ENCODE measurements at places on chromosomes 1 and 21. TPM values are rescaled to one million over a fixed set of nuclear protein-coding genes. Genes with fewer than 3 reads are reported as not detected.

Gene MPL
- 16.6 TPM for total RNA-seq

Gene CHI3L2
- total RNA-seq = 8.1 TPM

Gene OR14K1
- not detected for total RNA-seq

Gene AMY1C
- not detected for total RNA-seq

Gene FNDC10
- total RNA-seq = 3.3 TPM

Gene MCOLN2
- total RNA-seq = 26.7 TPM

Gene LRRC38
- total RNA-seq = not detected

Gene NCSTN
- total RNA-seq = 63.3 TPM

Gene LYPLA2
- total RNA-seq = 52.1 TPM

Gene CCDC17
- total RNA-seq = 5.7 TPM

Gene SLFNL1
- 0.22 TPM for total RNA-seq

Gene S100A16
- not detected for total RNA-seq

Gene HSD11B1
- total RNA-seq = 4.0 TPM

Gene DPT
- total RNA-seq = not detected

Gene RHEX
- 0.50 TPM for total RNA-seq

Gene FCMR
- 206 TPM for total RNA-seq

Data from T-helper 17 cell (primary cell).